ENCODE measurements at places on chromosomes 16 and 17.

DNA sequence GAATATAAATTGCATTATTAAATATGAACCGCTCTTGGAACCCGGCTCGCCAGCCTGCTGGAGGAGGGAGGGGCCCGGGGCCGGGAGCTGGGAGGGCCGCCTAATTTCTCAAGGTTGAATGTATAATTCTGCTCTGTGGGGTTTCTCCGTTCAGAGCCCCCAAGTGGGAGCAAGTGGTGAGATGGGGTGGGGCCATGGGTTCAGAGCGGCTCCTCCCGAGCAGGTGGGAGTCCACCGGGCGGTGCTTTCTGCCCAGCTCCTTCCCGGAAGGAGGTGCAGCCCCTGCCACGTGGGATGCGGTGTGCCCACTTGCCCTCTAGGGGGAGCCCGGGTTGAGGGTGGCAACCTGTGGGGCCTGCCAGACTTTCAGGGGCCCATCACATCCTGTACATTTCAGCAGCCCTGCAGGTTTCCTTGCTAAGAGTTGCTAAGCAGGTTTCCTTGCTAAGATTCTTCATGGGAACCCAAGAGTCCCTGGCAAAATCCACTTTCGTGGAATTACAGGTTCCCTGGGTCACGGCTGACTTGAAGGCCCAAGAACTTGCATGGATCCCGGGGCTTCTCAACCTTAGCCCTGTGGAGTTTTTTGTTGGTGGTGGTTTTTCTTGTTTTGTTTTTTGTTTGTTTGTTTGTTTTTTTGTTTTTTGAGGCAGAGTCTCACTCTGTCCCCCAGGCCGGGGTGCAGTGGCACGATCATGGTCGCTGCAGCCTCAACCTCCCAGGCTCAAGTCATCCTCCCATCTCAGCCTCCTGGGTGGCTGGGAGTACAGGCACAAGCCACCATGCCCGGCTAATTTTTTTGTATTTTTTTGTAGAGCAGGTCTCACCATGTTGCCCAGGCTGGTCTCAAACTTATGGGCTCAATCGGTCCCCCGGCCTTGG lies 196.7 kb upstream of the GSE1 start:
- no peak for DNase-seq

- no peak for DNase-seq
Observed at GRCh38 chr17:11840831-11841230, 156.4 kb downstream of the ZNF18 start.

DNA sequence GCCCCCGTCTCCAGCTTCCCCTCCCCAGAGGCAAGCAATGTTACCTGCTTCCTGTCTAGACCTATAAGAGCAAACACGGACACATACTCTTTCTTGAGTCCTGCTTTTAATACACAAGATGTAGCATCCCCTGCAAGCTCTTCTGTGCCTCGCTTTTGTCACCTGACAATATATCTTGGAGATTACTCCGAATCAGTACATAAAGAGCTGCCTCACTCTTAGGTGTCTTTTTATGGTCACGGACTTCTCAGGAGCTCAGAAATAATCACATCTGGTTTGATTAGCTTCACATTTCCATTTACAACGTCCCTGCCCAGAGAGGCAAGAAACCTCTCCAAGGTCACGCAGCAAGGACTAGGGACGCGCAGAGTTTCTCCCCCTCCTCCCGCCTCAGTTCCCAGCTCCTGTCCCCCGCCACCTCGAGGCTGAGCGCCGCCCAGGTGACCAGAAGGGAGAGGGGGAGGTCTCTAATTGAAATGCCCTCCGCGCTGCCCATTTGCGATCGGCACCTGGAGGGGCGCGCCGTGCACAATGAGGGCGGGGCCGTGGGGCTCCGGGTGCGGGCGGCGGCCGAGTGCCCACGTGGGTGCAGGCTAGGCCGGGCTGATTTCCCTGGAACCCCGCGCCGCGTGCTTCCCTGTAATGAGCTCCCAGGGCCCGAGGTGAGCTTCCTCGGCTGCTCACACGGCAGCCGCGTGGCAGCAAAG lies 13.8 kb upstream of the SEZ6 start:
- DNase-seq, result no peak

- no peak for DNase-seq
Observed at GRCh38 chr17:44961921-44962350, 6.2 kb downstream of the C1QL1 start.

DNA sequence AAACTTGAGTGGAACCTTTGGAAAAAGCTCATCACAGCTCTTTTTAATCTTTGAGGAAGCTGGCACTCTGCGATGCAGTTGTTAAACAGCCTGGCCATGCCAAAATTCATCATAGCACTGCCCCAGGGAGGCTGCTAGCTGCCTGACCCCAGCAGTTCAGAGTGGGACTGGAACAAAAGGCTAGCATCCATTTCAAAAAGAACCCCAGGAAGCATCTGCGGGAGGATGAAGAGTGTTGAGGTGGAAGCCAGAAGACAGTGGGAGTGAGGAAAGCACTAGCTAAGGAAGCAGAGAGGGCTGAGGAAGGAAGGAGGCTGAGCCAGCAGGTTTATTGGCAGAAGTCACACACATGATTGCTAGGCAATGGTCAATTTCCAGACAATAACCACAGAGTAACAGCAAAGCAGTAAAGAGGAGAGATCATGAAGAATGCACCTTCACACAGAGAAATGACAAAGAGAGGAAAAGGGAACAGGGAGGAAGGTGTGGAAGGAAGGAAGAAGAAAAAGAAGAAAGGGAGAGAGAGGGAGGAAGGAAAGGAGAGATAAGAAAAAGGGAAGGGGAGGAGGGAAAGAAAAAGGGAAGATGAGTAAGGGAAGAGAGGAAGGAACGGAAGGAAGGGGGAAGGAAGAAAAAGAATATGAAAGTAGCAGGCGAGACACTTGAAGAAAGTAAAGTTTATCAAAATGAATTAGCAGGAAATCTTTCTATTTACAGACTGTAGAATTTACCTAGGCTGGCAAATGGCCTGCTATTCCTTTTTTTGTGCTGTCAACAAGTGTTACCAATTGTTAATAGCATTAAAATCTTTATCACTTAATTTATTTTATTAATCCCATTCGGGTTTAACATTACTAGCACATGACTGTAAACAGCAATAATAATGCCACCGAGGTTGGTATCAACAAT lies 270.0 kb upstream of the PSMD7 start:
- no peak for DNase-seq

Measured in NCI-H446 (cell line).